ENCODE measurements at places on chromosomes 11 and 22.

- DNase-seq = no peak
Measured at GRCh38 chr22:50531962-50532674, 2.3 kb upstream of the TYMP start.

DNA sequence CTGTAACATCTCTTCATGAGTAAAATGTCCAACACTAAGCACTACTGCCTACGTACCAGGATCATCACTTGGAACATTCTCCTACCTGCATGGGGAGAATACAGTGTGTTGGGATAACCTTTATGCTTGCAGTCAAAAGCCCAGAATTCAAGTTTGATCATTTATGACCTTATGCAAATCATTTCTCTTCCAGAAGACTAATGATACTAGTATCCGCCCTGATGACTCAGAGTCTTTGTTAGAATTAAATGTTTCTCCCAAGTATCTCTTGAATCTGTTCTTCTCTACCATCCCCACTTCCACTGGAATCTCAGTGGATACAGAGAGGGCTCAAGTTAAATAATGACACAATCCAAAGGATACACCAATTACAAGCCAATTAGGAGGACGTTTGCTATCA is 12.4 kb downstream of the MAJIN start:
- DNase-seq = no peak

DNA sequence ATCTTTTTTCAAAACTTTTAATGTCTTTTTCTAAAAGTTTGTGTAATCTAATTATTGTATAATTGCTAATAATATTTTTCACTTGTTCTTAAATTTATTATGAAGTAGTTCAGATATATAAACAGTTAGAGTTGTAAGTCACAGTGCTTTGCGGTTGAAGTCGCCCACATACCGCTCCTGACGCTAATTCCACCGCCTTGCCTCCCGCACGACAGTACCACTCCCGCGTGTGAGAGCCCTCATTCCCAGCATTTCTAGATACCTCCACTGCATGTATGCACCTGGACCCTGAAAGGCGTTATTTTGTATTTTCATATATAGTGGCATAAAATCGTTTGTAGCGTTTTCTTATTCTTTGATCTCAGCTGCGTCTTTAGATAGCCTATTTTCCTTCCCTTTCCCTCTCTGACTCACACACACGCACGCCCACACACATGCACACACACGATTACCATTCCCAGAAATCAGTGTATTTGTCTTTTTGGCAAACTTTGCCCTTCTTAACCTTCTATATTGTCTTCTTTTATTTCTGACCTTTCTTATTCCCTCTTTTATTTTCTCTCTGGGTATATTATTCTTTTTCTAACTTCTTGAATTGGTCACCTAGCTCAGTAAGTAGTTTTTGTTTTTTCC is 56.4 kb upstream of the PITPNB start:
- no peak for DNase-seq

- DNase-seq = no peak
Measured at GRCh38 chr11:73164803-73165540, 22.9 kb upstream of the FCHSD2 start.

DNA sequence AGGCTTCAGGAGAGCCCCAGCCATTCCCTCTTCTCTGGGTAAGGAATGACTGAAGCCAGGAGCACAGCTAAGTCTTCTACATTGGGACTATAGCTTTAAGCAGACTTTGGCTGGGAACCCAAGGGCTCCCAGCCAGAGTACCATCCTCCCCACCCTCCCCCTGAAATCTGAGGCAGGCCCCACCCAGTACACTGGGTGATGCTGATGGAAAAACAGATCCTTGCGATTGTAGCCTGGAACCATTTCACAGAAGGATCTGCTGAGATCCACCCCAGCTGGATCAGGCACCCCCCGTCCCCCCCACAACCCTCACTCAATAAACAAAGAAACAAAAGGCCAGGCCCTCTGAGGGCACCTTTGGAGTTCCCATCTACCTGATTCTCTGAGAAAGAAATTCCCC is 39.8 kb downstream of the IL18BP start:
- DNase-seq = no peak

- no peak for DNase-seq
Measured at GRCh38 chr11:62796281-62796680, 4.5 kb upstream of the TMEM223 start.

DNA sequence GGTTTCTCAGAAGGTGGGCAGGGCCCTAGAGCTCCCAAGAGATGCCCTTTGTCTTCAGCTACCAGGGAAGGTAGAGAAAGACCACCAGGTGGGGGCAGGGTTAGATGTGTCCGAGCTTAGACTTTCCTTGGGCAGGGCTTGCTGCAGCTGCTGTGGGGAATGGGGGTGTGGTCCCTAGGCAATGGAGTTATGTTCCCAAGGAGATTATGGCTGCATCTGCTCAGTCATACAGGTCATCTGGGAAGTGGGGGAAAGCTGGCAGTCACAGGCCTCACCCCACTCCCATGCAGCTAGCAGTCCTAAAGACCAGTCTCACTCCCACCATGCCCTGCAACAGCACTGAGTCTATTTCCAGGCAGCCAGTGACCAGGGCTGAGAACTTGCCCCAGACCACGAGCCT is 29.5 kb downstream of the MMP27 start:
- no peak for DNase-seq

GRCh38 chr22:42493393-42493792 is 26.2 kb downstream of the RRP7A start:
- no peak for DNase-seq

GRCh38 chr11:118448294-118448693 is 12.0 kb downstream of the KMT2A start:
- DNase-seq = no peak

DNA sequence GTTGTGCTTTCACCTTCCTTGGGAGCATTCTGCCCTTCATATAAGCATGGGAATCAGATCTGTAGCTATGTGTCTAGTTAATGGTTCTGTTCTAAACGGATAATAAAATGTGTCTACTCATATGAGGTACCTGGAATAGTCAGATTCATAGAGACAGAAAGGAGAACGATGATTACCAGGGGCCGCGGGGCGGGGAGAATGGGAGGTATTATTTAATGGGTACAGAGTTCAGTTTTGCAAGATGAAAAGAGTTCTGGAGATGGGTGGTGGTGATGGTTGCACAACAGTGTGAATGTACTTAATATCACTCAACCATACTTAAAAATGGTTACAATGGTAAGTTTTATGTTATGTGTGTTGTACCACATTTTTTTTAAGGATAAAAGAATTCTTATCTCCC is 10.0 kb upstream of the ABCC8 start:
- DNase-seq = no peak

GRCh38 chr11:131063638-131064037 is 147.4 kb upstream of the SNX19 start:
- DNase-seq = no peak

GRCh38 chr22:19524170-19525115 is at the start of gene CLDN5:
Gene CLDN5, minus strand, starts transcription at chr22:19524410. Its CDS starts 155 bp downstream, at chr22:19524255.
- peak; percentile 28 for DNase-seq

DNA sequence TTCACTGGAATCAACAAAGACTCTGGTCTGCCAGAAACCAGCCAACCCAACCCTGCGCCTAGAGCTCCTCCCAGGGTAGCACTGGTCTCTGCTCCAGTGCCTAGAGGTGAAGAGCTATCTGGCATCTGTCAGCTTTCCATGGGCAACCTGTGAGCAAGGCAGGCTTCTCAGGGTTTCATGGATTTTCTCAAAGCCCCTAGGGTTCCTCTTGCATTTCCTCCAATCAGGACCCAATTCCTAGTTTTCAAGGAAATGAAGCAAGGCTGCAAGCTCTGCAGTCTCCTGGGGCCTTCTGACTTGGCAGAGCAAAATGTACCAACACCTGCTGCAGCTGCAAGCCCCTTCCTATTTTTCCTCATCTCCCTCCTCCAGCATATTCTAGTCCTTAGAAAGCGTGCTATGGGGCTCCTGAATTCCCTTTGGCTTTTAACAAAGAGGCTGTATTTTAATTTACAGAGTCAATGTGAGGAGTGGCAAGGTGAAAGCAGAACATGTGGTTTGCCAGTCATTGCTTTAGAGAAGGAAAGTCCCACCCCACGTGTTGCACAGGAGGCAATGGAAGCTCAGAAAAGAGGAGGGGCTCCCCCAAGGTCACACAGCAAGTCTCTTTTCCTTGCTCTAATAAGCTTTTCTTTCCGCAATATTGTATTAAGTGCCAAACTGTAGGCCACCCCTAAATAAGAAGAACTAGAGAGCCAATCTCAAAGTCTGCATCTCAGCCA is 33.0 kb upstream of the RIC3 start:
- peak; percentile 72 for DNase-seq

DNA sequence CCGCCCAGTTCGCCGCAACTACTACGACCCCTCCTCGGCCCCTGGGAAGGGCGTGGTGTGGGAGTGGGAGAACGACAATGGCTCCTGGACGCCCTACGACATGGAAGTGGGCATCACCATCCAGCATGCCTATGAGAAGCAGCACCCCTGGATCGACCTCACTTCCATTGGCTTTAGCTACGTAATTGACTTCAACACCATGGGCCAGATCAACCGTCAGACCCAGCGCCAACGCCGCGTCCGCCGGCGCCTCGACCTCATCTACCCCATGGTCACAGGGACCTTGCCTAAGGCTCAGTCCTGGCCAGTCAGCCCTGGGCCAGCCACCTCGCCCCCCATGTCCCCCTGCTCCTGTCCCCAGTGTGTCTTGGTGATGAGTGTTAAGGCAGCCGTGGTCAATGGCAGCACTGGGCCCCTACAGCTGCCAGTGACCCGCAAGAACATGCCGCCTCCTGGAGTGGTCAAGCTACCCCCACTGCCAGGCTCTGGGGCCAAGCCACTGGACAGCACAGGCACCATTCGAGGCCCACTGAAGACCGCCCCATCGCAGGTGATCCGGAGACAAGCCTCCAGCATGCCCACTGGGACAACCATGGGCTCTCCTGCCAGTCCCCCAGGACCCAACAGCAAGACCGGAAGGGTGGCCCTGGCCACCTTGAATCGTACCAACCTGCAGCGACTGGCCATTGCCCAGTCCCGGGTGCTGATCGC is 10.0 kb downstream of the DTX4 start:
- DNase-seq = no peak

GRCh38 chr11:21911061-21911460 is 281.8 kb upstream of the ANO5 start:
- no peak for DNase-seq

DNA sequence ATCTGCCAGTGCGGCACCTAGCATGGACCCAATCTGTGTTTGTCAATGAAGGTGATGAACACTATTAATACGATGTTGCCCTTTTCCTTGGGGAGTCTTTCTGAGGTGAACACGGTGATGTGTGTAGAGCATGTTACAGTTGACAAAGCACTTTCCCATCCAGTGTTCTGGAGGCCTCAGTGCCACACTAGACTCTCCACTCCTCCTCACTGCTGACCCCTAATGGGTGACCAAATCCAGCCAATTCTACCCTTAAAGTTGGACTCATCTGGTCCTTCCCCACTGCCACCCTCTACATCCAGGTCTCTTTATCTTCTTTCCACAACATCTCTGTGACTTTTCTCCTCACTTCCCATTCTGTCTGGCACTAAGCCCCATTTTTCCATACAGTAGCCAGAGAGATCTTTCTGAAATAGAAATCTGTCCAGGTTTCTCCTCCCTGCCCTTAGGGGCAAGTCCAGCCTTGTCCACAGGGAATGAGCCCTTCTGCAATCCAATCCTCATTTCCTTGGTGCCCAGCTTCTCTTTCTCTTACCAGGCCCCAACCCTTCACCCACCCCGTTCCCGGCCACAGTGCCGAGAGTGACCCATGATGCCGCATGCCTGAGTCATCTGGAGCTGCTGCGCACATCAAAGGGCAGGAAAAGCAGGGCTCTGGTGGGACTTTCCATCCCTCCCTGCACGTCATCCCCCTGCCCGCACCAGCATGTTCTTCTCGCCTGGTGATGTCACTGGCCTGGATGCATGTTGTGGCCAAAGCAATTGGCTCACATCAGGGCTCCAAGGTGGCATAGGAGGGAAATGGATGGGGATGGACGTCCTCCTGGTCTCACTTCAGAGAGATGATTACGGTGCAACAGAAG is 64.2 kb downstream of the RASSF10 start:
- no peak for DNase-seq

DNA sequence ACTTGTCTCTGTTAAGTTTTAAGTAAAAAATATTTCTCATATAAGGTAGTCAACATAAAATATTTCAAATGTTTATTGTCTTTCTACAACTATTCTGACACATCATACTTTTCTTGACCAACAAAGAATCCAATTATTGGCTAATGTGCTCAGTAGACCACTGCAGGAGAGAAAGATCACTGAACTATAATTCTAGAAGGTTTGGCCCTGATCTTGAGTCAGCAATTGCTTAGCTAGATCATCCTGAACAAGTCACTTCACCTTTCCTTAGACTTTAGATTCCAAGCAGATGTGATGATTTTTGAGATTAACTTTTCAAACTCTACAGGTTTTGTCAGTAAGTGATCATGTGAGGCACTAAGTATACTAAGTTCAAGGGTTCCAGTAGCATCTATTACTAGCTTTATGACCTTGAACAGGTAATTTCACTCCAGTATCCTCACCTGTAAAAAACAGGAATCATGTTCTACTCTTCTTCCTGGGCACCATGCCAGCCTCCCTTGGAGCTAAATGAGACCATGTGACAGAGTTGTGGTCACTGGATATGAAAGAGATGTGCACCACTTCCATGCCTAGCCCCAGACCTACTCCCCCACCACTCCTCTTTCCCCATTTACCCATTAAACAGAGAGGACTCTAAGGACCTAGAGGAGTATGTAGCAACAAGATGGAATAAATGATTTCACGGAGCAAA is 17.3 kb downstream of the PGM2L1 start:
- no peak for DNase-seq

- no peak for DNase-seq
Measured at GRCh38 chr11:28887681-28888080, 779.5 kb downstream of the METTL15 start.

GRCh38 chr11:106727256-106727655 is 291.0 kb downstream of the GUCY1A2 start:
- no peak for DNase-seq

GRCh38 chr11:11724994-11725393 is 103.2 kb upstream of the GALNT18 start:
- DNase-seq = no peak

GRCh38 chr11:38680166-38680565 is 2082.1 kb upstream of the RAG2 start:
- DNase-seq = no peak

- DNase-seq = no peak
Measured at GRCh38 chr11:12817681-12818332, 143.6 kb downstream of the TEAD1 start.

DNA sequence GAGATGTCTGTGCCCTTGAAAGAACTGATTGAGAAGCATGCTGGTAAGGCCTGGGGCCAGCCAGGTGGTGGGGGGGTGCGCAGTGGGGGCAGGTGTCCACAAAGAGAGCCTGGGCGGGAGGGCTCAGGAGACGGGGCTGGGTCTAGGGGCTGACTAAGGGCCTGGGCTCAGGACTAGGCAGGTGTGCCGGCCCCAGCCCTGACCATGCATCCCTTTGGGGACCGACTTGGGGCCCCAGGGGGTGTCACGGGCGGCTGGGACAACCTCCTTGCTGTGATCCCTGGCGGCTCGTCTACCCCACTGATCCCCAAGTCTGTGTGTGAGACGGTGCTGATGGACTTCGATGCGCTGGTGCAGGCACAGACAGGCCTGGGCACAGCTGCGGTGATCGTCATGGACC is 4.4 kb downstream of the NDUFV1 start:
- no peak for DNase-seq
